ENCODE measurements at places on chromosomes 12 and 14.

DNA sequence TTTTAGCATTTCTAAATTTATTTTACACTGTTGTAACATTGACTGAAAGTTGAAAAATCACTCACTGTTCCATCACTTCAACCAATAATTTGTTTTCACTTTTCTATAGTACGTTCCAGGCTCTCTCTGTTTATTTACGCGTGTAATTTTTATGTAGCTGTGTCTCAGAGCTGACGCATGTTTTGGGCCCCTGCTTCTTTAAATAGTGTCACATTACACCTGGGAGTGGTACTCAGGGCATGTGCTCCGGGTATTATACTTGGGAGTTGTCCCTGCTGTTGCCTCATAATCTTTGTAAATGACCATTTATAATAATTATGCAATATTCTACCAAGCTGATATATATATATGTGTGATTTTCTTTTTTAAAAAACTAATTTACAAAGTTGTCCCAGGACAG lies 132.8 kb upstream of the CPM start:
- DNase-seq: no peak

GRCh38 chr12:110627500-110628195 lies 13.7 kb downstream of the TCTN1 start:
- no peak for DNase-seq

GRCh38 chr14:24690492-24690891 lies 56.5 kb upstream of the GZMB start:
- no peak for DNase-seq

- DNase-seq: peak; percentile 82
These were observed 35.6 kb downstream of the DGLUCY start for GRCh38 chr14:91149462-91149861.

- DNase-seq: no peak
These were observed 3.6 kb downstream of the ISCU start for GRCh38 chr12:108565976-108566375.
